Stimulated activated CD4-positive, alpha-beta T cell treated with anti-CD3 and anti-CD28 coated beads, Interleukin-4, amount 100 ng/mL, for 4 hours (primary cell): ENCODE measurements at places on chromosomes 7 and 10.

DNA sequence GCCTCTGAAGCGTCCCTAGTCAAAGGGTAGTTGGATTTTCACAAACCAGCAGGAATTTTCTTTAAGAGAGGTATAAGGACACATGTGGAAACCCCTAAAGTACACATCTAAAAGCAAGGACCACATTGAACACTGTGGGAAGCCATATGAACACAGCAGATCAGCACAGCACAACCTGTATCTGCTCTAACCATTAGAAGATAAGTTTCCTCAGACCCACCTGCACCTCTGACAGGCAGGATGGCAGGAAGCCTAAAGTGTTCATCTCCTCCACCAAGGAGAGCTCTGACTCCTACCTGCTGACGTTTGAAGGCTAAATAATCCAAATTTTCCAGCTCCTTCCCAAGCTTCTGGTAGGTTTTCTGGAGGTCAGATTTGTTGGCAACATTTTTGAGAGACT is 174.4 kb downstream of the CTNNA3 start:
- no peak for DNase-seq

DNA sequence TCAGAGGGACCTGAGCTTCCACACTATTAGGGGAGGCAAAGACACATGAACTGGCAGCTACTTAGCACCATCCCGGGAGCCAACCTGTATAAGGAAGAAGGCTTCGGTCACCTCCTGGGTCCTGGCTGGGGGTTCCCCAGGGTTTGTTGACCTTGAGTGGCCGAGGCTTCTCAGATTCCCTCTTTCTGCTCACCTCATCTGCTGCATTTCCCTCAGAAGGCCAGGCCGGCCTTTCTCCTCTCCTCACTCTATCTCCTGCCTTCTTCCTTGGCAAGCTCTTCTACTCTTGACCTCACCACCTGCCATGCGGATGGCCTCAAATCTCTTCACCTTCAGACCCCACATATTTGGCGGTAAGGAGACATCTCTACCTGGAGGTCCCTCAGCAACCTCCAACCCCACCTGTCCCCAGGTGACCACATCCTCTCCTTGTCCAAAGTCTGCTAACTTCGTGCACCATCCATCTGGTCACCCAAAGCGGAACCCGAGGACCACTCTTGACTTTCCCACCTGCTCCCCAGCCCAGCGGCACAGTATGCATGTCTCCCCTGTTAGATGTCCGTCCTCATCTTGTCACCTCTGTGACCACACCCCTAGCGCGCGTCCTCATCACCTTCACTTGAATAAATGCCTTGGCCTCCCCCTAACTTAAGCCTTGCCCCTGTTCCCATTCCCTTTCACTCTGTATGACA is 133.8 kb upstream of the UNC5B start:
- DNase-seq: no peak

DNA sequence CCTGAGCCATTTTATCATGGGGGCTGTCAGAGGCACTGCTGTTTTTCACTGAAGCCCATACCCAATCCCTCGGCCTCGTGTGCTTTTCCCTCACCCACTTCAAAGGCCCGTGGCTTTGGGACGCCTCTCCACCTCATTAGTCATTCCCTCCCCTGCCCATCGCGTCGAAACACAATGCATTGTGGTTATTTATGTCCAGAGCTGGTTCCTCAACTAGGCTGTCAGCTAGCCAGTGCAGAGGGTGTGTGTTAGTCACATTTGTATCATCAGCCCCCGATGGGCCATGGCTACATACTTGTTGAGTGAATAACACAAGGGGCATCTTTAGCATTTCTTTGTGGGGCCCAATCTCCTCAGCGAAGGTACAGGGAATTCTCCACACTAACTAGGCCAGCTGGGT is 3.8 kb upstream of the CRCP start:
- no peak for DNase-seq

DNA sequence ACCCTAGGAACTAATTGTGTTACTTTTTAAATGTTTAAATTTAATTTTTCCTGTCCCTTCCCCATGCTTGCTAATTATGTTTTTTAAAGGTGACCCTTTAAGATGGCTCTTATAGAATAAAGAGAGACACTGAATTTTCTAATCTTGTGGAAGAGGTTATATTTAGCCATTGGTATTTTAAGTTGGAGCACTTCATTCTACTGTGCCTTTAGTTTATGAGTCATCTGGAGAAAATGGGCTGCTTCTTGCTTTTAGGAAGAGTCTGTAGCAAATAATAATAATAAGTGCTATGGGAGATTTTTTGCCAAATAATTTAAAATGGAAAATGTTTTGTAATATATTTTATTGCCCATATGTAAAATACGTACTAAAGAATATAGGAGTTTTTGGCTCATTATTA is 139.7 kb downstream of the ADK start:
- DNase-seq: no peak

GRCh38 chr10:113273181-113274163 is 279.4 kb upstream of the HABP2 start:
- no peak for DNase-seq

DNA sequence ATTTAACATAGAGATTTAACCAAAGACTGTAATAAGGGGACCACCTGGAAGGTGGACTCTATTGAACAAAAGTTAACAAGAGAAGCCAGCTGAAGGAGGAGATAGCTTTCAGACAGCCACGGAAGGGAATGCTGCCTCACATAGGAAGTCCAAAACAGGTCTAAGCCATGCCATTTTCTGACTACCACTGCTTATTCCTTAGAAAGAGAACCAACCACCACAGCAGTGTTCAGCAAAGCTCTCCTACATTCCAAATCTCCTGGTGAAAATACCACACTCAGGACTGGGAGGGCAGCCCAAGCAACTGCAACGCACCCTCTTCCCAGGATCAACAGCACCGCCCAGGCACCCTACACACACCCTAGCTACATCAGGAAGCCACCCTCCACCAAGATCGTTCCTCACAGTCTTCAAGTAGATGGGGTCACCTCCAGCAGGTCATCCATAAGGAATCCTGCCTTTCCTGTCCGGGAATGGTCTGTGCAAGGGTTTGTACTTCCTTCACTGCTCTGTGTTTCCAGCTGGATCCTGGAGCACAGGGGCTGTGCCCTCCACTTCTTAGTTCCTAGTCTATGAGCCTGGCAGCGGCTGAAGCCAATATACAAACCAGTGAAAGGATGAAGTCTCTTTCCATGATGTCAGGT is 2.5 kb downstream of the KIAA1549 start:
- DNase-seq: no peak

DNA sequence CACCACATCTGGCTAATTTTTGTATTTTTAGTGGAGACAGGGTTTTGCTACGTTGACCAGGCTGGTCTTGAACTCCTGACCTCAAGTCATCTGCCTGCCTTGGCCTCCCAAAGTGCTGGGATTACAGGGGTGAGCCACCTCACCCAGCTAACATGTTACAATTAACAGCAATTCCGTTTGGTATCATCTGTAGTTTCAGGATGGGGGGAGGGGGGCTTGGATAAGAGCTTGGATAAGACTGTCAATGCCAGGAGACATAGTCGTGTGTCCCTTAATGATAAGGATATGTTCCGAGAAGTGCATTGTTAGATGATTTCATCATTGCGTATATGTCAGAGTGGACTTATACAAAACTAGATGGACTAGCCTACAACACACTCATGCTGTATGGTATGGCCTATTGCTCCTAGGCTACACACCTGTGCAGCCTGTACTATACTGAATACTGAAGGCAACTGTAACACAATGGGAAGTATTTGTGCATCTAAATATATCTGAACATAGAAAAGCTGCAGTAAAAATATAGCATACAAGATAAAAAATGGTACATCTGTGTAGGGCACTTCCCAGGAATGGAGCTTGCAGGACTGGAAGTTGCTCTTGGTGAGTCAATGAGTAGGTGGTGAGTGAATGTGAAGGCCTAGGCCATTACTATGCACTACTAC is 103.9 kb upstream of the TNS3 start:
- no peak for DNase-seq

GRCh38 chr7:22256541-22257096 is 100.3 kb downstream of the RAPGEF5 start:
- no peak for DNase-seq

DNA sequence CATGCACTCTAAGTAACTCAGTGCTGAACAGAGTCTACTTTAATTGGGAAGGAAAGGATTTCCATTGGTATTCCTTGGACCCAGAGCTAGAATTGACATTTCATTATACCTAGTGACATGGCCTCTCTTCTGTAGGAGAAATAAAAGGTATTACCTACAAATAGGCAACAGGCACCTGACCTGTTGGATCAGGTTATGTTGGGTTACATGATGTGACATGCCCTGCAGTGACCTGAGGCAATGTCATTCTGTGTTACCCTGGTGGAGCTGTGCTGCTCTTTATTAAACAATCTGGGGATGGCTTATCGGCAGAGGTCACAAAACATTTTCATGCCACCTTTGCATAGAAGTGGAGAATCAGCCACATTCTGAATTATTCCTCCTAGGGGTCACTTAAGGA is 427.7 kb downstream of the MDFIC start:
- no peak for DNase-seq

DNA sequence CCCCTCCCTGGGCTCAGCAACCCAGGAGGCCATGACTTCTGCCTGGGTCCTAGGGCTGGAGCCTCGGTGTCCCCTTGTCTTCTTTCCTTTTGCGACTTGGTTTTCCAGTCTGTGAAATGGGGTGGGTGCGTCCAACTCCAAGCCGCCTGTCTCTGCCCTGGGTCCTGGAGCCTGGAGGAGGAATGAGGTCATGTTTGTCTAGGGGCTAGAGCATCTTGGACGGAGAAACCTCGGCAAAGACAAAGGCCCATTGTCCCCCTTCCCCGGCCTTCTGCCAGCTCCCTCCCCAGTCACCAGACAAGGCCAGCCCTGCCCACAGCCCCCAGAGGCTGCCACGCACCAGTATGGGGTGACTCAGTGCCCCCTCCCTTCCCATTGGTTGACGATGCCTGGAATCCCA is 39.8 kb upstream of the ELN start:
- no peak for DNase-seq

DNA sequence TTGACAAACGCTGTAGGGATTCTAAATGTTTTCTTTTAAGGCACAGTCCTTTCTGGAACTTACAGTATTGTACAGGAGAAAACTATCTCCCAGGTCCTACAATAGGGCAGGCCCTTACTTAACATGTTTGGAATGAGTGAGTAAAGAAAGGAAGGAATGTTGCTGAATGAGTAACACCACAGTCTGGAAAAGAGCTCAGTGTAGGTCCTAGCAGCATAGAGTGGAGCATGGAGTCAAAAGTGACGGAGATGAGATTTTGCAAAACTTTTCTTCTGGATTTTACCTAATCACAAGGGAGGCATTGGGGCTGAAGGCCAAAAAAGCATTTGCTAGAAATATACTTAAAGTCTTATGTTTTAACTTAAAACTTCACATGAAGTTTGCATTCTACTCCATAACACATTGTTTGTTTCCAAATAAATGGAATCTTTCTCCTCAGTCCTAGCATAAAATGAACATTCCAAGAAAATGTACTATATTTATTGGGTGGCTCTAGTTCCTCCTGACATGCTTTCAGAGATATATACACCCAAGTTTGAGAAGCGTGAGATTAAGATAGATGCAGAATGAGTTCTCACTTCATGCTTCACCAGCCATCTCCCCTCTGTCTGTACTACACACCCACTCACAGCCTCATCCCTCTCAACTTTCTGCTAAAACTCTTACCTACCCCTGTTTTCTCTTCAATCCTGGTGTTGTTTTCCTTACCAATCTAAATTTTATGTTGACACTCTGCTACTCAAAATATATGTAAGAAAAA is 20.2 kb upstream of the ADD3 start:
- DNase-seq: no peak

- no peak for DNase-seq
Observed at GRCh38 chr10:21056461-21056860, 159.3 kb upstream of the NEBL start.

- DNase-seq: no peak
Observed at GRCh38 chr7:139875821-139876241, 46.8 kb downstream of the TBXAS1 start.

- DNase-seq: no peak
Observed at GRCh38 chr10:99536338-99537085, 3.8 kb downstream of the NKX2-3 start.

- no peak for DNase-seq
Observed at GRCh38 chr7:95526128-95526738, 40.5 kb downstream of the ASB4 start.

- DNase-seq: no peak
Observed at GRCh38 chr7:129644634-129645230, 33.2 kb downstream of the NRF1 start.

GRCh38 chr7:134018306-134018705 is 108.8 kb upstream of the LRGUK start:
- no peak for DNase-seq

- DNase-seq: no peak
Observed at GRCh38 chr7:106231856-106232490, 52.8 kb downstream of the NAMPT start.

DNA sequence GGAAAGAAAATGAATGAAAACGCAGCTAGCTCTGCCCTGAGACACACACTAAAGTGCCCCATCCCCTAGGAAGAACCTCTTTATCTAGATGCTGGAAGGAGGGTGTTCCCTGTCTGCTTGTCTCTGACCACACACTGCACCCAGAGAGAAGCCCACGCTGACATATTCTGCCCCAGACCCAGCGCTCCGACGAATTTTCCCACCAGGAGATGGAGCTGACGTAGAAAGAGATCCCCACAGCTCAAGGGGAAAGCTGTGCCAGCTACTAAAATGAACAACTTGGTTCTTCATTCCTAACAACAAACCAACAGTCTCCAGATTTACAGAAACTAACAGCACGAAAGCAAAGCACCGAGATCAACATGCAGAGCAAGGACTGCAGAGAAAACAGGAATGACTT is 73.3 kb downstream of the KIAA1549 start:
- no peak for DNase-seq

DNA sequence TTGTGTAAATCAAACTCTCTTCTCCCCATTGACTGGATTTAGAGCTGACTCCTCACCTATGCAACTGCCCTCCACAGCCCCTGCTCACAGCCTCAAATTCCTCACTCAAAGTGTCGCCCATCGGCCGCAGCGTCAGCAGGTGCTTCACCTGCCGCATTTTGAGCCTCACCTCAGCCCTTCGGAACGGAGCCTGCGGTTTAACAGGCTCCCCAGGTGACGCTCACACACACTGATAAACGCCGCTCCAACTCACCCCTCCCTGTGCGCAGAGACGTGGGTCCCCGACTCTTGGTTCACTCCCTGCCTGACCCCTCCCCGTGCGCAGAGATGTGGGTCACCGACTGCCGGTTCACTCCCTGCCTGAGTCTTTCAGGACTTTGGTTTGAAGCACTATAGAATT is 57.1 kb downstream of the CARD11 start:
- no peak for DNase-seq

DNA sequence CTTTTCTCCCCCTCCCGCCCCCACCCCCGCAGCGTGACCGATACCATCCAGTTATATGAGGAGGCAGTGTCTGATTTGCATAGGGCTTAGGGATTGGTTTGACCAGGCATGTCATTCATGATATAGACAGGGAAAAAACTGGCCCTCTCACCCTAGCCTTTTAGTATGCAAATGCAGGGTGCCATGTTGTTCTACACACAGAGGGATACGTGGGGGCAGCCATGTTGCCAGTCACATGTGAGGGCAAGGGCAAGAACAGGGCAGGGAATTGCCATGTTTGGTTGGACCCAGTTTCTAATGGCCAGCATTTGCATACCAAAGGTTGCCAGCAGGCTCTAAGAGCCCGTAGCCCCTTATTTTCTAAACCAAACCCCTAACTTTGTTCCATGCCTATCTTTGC is 552.1 kb downstream of the SORCS1 start:
- DNase-seq: no peak

GRCh38 chr7:92740700-92741126 is 95.7 kb downstream of the CDK6 start:
- no peak for DNase-seq

- no peak for DNase-seq
Observed at GRCh38 chr10:1638889-1639419, 98.4 kb downstream of the ADARB2 start.
